ENCODE measurements at places on chromosomes 3 and 15.
A peak's percentile ranks its signal among the peaks of the same experiment; 100 is the strongest.

GRCh38 chr3:64450396-64450956, 225.2 kb upstream of the PRICKLE2 start:
- no peak for DNase-seq

DNA sequence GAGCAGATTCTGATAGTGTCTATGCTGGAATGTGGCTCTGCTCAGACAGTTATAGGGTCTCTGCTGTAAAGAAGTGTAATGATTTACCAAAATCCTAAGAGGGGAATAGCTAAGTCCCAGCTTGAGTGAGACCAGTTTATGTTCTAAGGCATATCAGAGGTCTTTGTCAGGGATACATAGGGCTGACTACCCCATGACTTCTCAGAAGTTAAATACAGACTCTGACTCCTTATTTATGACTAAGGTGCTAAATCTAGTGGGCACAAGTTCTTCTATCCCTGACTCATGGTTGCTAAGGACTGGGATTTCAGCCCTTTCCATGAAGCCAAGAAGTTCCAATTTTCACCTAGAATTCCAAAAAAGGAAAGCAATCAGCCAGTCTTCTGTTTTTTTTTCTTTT, 192.6 kb upstream of the POU1F1 start:
- no peak for DNase-seq

DNA sequence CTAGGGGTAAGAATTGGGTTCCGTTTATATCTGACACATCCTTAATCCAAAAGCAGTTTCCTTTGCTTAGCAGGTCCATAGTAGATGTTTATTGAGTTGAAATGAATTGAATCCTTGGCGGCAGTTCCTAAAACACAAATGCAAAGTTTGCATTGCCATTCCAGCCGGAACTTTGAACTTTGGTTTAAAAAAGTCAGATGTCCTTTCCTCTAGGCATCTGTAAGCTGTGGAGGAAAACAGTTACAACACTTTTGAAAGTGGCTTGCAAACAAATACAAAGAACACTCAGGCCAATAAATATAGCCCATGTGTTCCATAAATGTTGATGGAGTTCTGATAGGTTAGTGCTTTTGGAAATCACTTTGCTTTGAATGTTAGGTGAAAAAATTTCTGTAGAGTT, 374.7 kb upstream of the RARB start:
- DNase-seq = no peak

GRCh38 chr3:61780455-61781228, 219.3 kb downstream of the PTPRG start:
- DNase-seq = no peak

GRCh38 chr3:25433106-25433505, 5.0 kb downstream of the RARB start:
- DNase-seq = no peak

- DNase-seq = no peak
Measured at GRCh38 chr15:69719527-69720240, 267.1 kb downstream of the RPLP1 start.

- no peak for DNase-seq
Measured at GRCh38 chr3:4001976-4002375, 202.7 kb downstream of the LRRN1 start.

DNA sequence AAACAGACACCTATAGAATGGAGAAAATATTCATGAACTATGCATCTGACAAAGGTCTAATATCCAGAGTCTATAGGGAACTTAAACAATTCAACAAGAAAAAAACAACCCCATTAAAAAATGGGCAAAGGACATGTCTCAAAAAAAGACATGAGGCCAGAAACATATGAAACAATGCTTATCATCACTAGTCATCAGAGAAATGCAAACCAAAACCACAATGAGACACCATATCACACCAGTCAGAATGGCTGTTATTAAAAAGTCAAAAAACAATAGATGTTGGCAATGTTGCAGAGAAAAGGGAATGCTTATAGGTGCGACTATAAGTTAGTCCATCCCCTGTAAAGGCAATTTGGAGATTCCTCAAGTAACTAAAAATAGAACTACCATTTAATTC, 11.4 kb upstream of the HDGFL3 start:
- DNase-seq = no peak

GRCh38 chr3:150697646-150698045, 6.1 kb downstream of the ERICH6 start:
- no peak for DNase-seq

GRCh38 chr15:77658304-77658703, 25.6 kb upstream of the LINGO1 start:
- no peak for DNase-seq

GRCh38 chr3:13308380-13308801, 111.7 kb downstream of the NUP210 start:
- no peak for DNase-seq

- no peak for DNase-seq
Measured at GRCh38 chr15:53982071-53982680, 3.9 kb downstream of the UNC13C start.

- no peak for DNase-seq
Measured at GRCh38 chr15:58247855-58248842, 110.0 kb downstream of the AQP9 start.

GRCh38 chr3:24454393-24454792, 40.3 kb downstream of the THRB start:
- DNase-seq = no peak

DNA sequence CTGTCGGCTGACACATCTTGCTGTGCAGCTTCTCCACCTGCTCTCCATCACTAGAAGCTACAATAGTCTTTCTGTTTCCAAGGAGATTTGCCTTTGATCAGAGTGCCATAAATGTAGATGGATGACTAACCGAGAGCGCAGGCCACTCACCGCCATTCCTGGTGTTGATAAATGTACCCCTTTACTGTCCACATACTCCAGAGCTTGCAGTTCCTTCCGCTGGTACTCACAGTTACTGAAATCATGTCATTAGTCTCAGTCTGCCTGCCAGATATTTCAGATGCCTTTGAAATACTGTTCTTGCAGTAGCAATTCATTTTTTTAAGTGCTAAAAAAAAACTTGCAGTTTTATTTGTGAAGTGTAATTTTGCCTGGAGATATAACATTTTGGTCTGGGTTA, 72.3 kb downstream of the BLM start:
- no peak for DNase-seq

GRCh38 chr3:182241766-182242488, 530.2 kb downstream of the SOX2 start:
- no peak for DNase-seq

DNA sequence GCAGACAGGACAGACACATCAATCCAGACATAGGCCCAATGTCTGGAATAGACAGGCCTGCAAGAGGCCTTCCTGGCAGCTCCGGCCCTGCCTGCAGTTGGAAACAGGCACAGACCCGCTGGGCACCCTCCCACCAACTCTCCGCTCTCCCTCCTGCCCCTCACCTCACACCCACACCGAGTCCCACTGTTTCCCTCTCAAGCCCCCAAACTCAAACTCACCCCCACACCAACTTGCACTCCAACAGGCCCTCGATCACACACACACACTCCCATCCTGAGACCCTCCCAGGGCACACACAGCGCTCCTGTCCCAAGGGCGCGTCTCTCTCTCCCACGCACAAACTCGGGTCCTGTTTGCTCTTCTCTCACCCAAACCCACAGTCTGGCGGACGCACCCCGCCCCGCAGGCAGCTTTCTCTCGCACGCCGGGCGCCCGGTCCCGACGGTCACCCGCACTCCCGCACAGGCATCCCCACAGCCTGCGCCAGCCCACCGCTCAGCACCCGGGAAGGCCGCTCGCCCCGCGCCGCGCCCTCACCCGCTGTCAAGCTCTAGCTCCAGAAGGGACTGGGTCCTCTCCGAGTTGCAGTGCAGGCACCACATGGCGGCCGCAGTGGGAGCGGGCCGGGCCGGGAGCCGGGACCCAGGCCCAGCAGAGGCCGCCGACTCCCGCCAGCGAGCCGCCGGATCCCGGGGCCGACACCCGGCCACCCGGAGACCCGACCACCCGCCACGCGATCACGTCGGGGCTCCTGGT, 106.2 kb downstream of the IQSEC1 start:
- peak; percentile 22 for DNase-seq

DNA sequence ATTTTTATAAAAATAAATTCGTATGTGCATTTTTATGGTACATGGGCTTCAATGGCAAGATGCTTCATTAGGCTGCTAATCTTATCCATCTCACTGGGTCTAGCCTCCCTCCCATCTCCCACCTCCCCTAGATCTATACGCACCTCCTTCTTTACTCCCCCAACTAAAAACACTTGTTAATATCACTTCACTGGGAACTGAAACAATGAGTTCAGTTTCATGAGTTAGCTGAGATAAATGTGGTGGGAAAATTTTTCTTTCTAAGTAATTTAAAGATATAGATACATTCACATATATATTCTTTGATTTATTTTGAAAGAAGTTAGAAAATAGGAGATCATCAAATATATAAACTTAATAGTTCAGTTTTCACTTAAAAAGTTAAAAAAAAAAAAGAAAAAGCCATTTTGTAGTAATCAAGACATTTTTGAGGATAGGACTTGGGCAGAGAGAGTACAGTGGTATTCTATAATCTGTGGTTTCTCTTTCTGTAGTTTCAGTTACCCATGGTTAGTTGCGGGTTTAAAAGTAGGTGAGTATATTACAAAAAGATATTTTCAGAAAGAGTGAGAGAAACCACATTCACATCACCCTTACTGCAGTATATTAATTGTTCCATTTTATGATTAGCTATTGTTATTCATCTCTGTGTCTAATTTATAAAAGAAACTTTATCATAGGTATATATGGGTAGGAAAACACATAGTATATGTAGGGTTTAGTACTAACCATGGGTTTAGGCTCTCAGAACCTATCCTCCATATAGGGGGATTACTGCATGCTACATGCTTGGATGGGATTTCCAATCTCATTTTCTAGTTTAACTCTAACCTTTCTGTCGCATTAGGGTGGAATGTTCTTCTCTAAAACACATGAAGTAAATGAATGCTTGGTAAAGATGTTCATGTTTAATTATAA, 316.0 kb upstream of the CBLB start:
- no peak for DNase-seq

GRCh38 chr15:63872759-63873510, 39.2 kb upstream of the HERC1 start:
- no peak for DNase-seq

DNA sequence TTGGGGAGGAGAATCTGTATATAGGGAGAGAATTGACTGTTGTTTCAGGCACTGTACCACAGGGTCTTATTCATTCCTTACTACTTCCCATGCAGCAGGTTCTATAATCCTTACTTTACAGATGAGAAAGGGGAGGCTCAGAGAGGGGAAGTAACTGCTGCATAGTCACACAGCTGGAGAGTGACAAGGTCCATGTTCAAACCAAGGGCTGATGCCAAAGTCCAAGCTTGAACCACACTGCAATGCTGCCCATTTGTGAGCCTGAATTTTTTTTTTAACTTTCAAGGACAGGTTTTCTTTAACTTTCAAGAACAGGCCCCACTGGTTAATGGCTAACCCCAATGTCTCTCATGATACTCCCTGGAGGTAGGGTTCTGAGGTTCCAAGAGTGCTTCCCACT, 26.2 kb downstream of the RBP2 start:
- no peak for DNase-seq

Data from stimulated activated CD4-positive, alpha-beta T cell treated with anti-CD3 and anti-CD28 coated beads, TNF-alpha, amount 100 ng/mL, for 4 hours (primary cell).